Spinal cord (tissue), 10 donors: ENCODE measurements at places on chromosomes 6 and 20. TPM values are rescaled to one million over a fixed set of nuclear protein-coding genes. Genes with fewer than 3 reads are reported as not detected.

Gene SPO11
- not detected for total RNA-seq

Gene CALHM4
- total RNA-seq = 0.30 TPM

Gene CRIP3
- 8.4 TPM for total RNA-seq

Gene CAGE1
- total RNA-seq = 0.10 TPM

Gene SH3BGRL2
- 25.1 TPM for total RNA-seq

Gene C6orf132
- total RNA-seq = 0.28 TPM

Gene SNAI1
- total RNA-seq = 0.77 TPM

Gene BMP2
- 10.1 TPM for total RNA-seq

Gene ARMC12
- total RNA-seq = 0.99 TPM

Gene NRN1
- 43.9 TPM for total RNA-seq

Gene FAM217A
- total RNA-seq = not detected

Gene C20orf141
- total RNA-seq = not detected

Gene PEX7
- total RNA-seq = 10.4 TPM

Gene CLDN20
- 0.79 TPM for total RNA-seq

Gene BHLHE23
- total RNA-seq = not detected

Gene COL9A1
- total RNA-seq = 37.1 TPM

Gene HRH3
- total RNA-seq = 1.8 TPM
